ENCODE measurements at places on chromosomes 7 and 10. TPM values are rescaled to one million over a fixed set of nuclear protein-coding genes. Genes with fewer than 3 reads are reported as not detected.

GRCh38 chr10:53489335-53490182 is 717.0 kb upstream of the MBL2 start:
- no peak for DNase-seq

LARP4B gene
- 91.2 TPM for polyA plus RNA-seq

FAM25C gene
- polyA plus RNA-seq: not detected

IGF2BP3 gene
- 27.5 TPM for polyA plus RNA-seq

UNCX gene
- polyA plus RNA-seq: not detected

DNA sequence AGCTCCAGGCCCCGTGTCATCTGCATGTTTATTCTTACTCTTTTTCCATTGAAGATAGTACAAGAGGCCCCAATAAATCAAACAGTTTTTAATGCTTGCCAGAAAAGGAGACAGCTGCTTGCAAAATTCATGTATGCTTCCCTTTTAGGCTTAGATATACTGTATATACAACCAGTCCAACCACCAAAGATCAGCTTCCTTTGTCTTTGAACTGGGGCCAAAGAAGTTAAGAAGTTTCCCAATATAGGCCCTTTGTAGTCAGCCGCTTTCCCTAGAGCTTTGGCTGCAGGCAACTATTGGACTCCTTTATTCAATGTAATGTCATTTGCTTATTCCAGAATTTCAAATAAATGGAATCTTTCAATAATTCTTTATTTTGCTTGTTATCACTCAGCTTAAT is 1395.0 kb downstream of the GATA3 start:
- DNase-seq: no peak

DNA sequence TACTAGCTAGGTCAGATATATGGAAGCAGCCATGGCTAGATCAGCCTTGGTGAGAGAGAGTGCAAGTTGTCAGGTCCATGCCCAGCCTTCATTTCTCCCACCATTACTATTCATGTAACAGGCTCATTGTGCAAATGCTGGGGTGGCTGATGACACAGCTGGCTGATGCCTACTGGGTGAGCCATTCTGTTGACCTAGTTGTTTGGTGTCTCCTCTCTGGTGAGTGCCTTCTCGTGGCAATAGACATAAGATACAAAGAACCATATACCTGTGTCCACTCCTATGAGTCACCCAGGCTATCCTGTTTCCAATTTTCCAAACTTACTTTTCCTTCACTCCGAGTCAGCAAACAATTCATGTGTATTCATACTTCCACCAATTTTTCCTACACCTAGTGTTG is 46.0 kb downstream of the ZNF25 start:
- no peak for DNase-seq

All from hindlimb muscle (tissue), 1 donor.